Stimulated activated CD8-positive, alpha-beta memory T cell treated with anti-CD3 and anti-CD28 coated beads, Interleukin-7, amount 100 ng/mL, for 24 hours (primary cell): ENCODE measurements at places on chromosomes 12 and 14.

- DNase-seq, result no peak
These were observed 572.6 kb upstream of the MDGA2 start for GRCh38 chr14:48247977-48248376.

DNA sequence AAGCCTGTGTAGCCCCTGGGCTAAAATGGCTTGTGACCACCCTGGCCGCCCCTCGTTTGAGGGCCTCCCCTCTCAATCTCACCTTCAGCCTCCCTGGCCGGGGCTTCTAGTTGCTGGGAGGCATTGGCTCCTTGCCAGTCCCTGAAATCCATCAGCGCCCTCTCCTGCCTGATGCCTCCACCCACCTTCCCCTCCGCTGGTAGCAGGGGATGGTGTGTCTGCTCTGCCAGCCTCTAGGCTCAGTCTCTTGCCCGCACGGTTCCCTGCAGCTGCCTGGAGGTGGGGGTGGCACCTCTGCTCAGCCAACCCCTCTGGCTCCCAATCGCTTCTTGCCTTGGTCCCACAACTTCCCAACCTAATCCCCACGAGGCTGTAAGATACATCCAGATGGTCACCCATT is 167.9 kb downstream of the PHETA1 start:
- no peak for DNase-seq

GRCh38 chr12:58106195-58106594 is 164.8 kb downstream of the ATP23 start:
- no peak for DNase-seq

GRCh38 chr14:103825101-103825500 is 22.3 kb downstream of the PPP1R13B start:
- no peak for DNase-seq

DNA sequence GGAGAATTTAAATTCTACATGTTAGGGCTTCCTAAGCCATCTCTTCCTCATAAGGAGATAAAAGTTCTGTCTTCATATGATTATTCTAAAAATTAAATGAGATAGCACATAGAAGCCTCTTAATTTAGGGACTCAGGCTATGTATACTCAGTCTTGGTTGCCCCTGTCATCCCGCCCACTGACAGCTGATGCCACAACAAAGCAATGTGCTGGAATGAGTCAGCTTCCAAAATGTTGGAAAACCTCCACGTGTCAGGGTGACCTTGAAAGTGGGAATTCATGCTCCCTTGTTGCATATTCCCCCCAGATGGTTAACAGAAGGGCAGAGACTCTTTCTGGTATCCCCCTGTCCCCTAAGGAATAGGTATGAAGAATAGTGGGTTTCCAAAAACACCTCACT is 238.0 kb upstream of the DDHD1 start:
- no peak for DNase-seq

DNA sequence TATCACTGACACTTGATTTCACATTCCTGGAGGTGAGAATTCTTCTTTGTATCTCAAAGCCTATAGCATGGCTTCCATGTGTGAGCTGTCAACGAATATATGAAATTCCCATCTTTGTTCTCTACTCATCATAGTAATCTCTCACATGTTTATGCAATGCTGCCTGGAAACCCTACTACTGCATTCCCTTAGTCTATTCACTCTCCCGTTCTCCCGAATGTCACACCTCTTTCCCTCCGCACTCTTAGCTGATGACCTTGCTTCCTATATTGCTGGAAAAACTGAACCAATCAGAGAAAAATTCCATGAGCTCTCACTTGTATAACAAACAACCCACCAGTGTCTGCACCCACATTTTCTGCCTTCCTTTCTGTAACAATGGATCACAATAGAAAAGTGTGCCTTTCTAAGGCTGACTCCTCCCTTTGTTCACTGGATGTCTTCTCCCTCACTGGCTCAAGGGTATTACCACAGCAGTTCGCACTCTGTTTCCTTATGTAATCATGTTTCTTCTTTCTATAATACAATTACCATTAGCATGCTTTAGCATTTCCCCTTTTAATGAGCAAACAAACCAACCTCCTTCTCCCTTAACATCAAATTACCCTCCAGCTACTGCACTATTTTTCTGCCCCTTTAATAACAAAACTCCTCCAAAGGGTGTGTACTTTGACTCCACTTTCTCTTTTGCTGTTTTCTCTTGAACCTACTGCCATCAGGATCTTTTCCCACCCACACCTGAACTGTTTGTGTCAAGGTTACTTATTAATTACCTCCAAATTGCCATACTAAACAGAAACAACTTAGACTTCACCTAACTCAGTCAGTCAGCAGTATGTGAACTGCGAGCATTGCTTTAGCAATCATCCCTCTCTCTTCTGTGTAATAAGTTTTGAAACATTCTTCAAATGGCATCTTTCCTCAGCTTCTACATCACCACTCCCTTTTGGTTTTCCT is 63.9 kb upstream of the CCDC196 start:
- DNase-seq, result no peak

DNA sequence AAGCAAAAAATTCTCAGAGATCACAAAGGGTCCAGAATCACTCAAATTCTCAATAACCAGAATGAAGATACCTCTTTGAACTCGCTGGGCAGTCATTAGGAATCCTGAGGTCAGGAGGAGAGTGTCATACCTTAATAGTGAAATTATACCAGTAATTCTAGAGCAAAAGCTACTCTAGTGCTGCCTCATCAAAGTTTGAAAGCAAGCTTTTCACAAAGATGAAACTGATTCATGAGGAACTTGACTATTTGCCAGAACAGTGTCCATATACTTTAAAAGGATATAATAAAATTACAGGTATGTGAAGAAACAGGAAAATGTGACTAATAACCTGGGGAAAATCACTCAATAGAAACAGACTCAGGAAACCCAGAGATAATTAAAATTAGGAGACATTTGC is 44.5 kb downstream of the EML5 start:
- DNase-seq, result no peak

GRCh38 chr12:3106579-3106978 is 29.4 kb downstream of the TSPAN9 start:
- no peak for DNase-seq

DNA sequence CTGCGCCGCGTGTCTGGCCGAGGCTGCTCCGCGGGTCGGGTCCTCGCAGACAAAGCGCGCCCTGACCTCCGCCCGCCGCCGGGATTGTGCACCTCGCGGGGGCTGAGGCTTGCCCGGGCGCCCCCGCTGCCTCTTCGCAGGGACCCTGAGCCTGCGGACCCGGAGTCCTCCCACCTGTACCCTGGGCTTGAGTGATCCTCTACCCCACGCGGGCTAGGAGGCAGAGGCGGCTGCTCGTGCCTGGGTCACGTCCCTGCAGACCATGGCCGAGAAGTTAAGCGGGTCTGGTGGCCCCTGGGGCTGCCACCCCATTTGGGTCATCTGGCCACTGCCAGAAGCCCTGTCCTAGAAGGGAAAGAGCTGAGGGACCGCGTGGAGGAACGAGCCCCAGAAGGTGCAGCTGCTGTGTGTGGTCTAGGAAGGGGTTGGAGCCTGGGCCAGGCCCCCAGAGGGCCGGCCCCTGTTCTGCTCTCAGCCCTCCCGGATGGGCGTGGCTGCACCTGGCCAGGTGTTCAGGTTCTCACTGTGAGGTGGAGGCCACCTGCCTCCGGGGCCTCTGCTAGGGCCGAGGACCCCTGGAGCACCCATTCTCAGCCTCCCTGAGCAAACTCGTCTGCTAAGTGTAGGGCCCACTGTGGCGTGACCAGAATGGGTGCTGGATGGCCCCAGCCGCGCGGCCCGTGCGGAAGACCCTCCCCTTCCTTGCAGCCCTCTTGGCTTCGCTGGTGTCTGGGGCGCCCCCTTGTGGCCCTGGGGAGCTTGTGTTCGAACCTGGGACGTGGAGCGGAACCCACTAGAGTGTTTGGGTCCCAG is 49.6 kb downstream of the LRCOL1 start:
- DNase-seq, result peak; percentile 67

GRCh38 chr12:58812214-58812613 is 108.1 kb downstream of the LRIG3 start:
- DNase-seq, result no peak

DNA sequence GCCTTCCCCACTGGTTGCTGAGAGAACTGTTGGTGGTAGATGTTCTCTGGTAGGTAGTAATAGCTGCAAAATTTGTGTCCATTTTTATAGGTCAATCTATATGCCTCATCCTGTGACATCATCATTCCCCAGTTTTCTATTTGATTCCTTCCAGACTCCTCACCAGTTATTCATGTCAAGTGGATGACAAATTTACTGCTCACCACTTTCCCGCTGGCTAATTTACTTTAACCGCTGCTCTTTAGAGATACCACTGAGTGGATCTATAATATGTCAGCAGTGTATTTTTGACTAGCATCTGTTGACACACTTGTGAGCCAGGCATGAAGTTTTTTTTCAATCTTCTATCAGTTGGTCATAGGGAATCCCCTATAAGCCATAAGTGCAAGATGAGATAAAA is 24.6 kb downstream of the GPR65 start:
- DNase-seq, result no peak

- DNase-seq, result no peak
These were observed 280.5 kb downstream of the DPF3 start for GRCh38 chr14:72613231-72613974.

DNA sequence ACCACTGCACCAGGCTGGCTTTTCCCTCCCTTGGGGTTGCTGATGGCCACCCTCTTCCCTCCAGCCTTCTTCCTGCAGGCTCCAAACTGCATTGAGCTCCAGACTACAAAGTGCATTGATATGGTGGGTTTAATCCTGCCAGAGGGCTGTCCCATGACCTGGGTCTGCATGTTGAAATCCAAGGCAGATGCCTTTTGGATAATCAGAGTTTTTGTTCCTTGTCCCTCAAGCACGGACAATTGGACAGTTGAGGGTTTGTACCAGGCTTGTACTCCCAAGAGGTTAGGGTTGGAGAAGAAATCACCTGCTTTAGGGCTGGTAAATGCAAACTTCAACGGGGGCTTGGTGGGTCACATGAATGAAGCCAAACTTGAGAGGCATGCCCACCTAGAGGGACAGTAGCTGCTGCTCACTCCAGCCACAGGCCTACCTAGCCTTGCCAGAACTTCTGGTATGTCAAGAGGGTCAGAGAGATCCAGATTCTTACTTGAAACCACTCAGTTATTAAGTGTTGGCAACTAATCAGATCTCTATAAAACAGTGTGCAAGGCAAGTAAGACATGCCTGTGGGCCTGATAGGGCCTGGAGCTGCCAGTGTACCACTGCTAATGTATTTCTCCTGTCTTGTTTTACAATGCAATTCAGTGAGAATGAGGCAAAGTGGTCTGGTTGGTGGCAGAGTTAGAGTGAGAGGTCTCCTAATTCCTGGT is 21.7 kb upstream of the KRT83 start:
- DNase-seq, result no peak

- no peak for DNase-seq
These were observed 126.7 kb upstream of the AEBP2 start for GRCh38 chr12:19312637-19313036.

GRCh38 chr14:101559624-101560533 is 1.4 kb upstream of the DIO3 start:
- DNase-seq, result no peak

DNA sequence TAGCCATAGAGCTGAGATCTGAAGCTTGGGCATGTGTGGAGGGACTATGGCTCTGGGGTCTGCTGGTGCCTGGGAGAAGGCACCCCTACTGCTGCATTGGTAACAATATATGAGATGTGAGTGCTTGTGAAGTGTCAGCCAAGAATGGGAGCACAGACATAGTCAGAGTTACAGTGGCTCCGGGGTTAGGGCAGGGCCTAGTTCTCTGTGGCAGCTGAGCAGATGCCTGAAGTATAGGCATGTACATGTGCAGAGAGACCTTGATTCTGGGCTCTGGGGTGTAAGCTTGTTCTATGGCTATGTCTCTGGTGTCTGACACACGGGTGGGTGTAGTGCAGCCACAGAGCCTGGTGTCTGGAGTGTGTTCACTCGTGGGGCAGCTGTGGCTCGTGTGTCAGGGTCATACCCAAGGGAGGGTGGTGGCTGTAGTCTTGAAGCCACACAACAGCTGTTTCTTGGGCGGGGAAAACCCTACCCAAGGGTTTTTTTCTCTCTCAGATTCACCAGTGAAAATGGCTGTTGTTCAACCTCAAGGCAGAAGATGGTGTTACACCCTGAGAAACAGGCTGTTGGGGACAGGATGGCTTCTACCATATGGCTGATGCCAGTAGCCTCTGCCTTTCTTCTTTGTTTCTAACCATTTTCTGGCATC is 11.9 kb upstream of the TCL1A start:
- DNase-seq, result no peak

GRCh38 chr12:46677749-46678148 is 148.0 kb downstream of the SLC38A4 start:
- DNase-seq, result no peak

DNA sequence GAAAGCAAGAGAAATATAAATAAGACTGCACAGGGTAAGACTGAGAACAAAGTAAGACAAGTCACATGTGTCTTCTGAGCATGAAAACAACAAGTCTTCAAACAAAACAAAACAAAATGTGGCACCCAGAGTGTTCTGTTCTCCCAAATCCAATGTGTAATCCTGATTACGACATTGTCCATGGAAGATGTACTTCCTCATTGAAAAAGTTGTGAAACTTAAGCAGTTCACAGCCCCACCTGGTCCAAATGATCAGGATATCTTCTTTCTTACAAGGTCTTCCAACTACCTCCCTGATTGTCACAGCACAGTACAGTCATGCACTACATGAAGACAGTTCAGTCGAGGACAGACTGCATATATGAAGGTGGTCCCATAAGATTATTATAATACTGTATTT is 23.3 kb upstream of the NEK9 start:
- DNase-seq, result no peak

GRCh38 chr12:128361400-128361995 is 94.5 kb downstream of the TMEM132C start:
- DNase-seq, result no peak

DNA sequence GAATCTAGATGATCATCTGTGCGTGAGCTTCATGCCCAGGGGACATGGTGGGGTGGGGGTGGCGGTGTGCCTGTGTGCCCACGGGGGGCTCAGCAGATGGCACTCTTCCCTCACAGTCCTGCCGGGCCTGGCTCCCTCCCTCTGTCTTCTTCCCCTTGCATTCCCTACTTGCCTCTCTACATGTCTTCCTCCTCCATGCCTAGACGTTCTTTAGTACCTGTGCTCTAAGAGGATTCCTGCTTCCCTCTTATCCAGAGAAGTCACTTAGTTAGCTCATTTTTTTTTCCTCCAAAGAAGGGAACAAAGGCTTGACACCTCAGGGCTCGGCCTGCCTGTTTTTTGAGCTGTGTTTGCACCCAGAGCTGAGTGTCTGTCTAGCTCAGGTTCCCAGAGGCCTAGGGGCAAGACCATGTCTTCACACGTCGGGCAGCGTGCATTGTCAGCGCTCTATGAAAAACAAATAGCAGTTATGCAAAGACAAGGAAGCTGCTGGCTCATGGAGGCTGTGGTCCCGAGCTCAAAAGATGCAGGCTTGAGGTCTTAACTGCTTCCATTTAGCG is 48.8 kb downstream of the NINJ2 start:
- DNase-seq, result no peak

- DNase-seq, result no peak
These were observed 39.0 kb upstream of the WNK1 start for GRCh38 chr12:713281-713875.

GRCh38 chr14:50021261-50022031 is 94.9 kb downstream of the VCPKMT start:
- DNase-seq, result no peak

DNA sequence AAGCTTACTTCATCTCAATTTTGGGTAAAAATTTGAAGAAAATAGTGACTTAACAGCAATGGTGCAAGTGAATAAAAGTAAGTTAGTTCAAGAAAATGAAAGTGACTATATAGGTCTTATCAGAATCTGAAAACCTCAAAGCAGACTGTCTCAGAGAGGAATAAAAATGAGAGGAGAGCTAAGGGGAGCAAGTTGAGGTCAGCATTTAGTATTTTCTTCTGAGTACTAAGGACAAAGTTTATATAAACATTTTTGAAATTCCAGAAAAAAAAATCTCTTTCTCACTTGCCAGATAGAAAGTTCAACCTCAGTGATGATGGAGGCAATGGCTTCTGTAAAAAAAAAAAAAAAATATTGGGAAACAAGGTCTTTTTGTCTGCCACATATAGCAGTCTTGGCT is 414.1 kb downstream of the NPAS3 start:
- no peak for DNase-seq
